Naive B cell (primary cell): ENCODE measurements at places on chromosomes 5 and 9.
A peak's percentile ranks its signal among the peaks of the same experiment; 100 is the strongest.

- no peaks in the 10 kb centered on the region for H3K4me1 ChIP-seq
- H3K27me3 ChIP-seq = no peaks in the 10 kb centered on the region
- no peak overlapping the region for H3K27ac ChIP-seq
- H3K4me3 ChIP-seq = no peak overlapping the region
- no peak for DNase-seq
Observed at GRCh38 chr9:101650142-101650541, 55.4 kb upstream of the PPP3R2 start.

DNA sequence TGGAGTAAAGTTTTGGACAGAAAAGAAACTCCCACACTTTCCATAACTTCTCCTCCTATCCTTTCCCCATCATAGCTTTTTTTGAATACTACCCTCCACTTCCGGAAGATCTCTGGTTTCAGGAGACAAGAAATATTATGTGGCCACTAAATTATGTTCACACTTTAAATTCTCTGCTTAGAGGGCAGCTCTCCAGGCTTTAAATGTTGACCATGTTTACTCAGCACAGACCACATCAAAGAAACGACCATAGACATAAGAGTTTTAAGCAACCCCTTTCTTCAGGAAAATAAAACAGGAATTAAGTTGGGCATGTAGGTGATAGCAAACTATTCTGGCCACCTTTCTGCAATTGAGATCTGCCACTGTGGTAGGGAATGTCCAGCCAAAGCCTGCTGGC lies 97.8 kb downstream of the PIK3R1 start:
- peaks cover 14% of the 10 kb centered on the region for H3K4me1 ChIP-seq
- H3K36me3 ChIP-seq = no peaks in the 10 kb centered on the region
- no peak overlapping the region for H3K27ac ChIP-seq
- no peak for DNase-seq

GRCh38 chr5:121430538-121430937 lies 421.1 kb upstream of the FTMT start:
- no peak overlapping the region for H3K4me3 ChIP-seq
- H3K4me1 ChIP-seq = no peaks in the 10 kb centered on the region

- no peak for DNase-seq
- H3K4me1 ChIP-seq = no peaks in the 10 kb centered on the region
- no peaks in the 10 kb centered on the region for H3K27me3 ChIP-seq
- no peaks in the 10 kb centered on the region for H3K36me3 ChIP-seq
- no peak overlapping the region for H3K4me3 ChIP-seq
- no peak overlapping the region for H3K27ac ChIP-seq
Observed at GRCh38 chr5:136814619-136815378, 449.5 kb upstream of the TRPC7 start.

DNA sequence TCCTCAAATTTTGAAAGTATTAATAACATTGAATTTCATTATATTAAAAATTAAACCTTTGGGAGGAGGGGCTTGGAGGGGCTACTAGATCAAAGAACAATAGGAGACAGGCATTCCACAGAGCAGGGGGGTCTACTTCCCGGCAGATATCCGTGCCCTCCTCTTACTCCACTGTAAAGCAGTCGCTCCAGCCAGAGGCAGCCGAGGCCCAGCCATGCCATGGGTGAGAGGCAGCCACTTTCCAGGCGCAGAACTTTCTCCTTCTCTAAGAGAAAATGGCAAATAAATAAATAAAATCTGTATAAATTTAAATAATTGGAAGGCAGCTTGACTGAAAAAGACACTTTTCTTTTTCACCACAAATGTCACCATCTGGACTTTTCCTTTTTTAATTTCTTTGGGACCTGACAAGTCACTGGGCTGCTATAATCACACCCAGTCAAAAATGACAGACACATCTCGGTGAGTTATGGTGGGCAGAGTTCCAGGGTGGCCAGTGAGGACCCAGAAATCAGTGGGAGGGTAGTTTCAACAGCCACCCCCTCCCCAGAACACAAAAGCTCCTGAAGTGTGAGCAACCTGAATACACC lies 302.2 kb upstream of the SMARCA2 start:
- H3K4me3 ChIP-seq = no peak overlapping the region
- no peaks in the 10 kb centered on the region for H3K4me1 ChIP-seq
- H3K27ac ChIP-seq = no peak overlapping the region
- DNase-seq = no peak
- peaks cover 13% of the 10 kb centered on the region for H3K27me3 ChIP-seq

DNA sequence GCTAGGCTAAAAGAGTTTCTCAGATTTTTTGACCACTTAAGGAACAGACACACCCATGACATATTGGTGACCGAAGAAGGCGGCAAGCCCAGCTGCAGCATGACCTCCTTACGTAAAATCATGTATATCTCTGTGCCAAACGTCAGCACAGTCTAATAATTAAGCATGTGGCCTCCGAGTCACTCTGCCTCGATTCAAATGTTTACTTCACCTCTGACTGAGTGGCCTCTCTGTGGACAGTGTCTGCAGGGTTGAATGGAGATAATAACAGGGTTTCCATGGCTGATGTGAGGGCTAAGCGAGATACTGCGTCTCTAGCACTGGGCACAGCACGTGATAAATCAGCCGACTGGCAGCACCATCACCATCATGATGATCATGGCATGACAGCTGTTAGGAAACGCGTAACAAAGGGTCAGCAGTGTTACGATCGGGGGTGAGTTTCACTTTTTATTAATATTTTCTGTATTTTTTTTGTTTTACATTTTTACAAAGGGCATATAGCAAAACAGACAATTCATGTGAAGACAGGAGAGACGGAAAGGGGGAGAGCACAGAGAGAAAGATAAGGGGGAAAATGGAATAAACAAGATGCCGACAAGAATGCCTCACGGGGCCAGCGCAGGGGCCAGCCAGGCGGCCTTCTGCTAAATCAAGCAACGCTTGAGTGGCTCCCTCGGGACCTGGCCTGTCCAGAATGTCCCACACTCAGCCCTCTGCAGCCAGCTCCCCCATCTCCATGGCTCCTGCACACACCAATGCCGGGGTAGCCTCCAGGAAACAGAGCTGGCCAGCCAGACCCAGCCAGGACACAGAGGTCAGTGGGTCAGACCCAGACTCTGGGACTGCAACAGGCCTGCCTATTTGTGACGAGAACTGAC lies 60.3 kb downstream of the ADAMTS2 start:
- H3K36me3 ChIP-seq = no peaks in the 10 kb centered on the region
- no peak overlapping the region for H3K27ac ChIP-seq
- no peaks in the 10 kb centered on the region for H3K27me3 ChIP-seq
- H3K4me3 ChIP-seq = no peak overlapping the region
- H3K4me1 ChIP-seq = no peaks in the 10 kb centered on the region
- DNase-seq = no peak

DNA sequence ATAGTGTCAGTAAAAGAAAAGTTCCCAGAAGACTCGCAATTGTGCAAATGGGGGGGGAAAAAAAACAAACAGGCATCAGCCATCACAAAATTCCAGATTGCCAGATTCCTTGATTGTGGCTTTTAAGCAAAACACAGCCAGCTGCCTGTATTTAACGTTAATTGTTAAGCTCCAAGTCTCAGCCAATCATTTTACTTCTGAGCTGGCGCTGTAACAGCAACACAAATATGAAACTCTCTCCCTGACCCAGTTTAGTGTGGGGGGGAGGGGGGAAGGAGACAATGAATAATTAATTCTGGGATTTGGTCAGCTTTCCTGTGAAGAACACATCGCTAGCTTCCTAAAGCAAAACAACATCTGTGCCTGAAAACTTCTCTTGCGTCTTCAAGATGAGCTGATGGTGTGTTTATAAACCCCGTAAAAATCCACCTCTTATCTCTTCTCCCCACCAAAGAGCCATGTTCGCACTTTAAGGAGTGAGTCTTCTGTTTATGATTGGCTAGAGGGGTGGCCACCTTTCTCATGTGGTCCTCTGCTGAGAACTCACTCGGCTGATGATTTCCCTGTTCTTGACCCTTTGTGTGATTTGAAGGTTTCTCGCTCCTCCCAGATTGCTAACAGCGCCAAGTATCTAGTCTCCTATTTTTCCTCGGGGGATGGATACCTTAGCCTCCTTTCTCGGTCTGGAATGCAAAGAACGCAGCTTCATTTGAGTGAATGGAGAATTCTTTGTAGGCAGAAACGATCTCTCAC lies 160.2 kb upstream of the DAPK1 start:
- peaks cover 5% of the 10 kb centered on the region for H3K36me3 ChIP-seq
- no peak for DNase-seq
- H3K4me3 ChIP-seq = peak overlapping the region; percentile 42
- peaks cover 32% of the 10 kb centered on the region for H3K27me3 ChIP-seq
- H3K4me1 ChIP-seq = peaks cover 7% of the 10 kb centered on the region

- H3K4me3 ChIP-seq = no peak overlapping the region
- peaks cover 21% of the 10 kb centered on the region for H3K36me3 ChIP-seq
- no peak for DNase-seq
- H3K4me1 ChIP-seq = peaks cover 12% of the 10 kb centered on the region
Observed at GRCh38 chr9:132892400-132892799, 13.7 kb downstream of the SPACA9 start.

DNA sequence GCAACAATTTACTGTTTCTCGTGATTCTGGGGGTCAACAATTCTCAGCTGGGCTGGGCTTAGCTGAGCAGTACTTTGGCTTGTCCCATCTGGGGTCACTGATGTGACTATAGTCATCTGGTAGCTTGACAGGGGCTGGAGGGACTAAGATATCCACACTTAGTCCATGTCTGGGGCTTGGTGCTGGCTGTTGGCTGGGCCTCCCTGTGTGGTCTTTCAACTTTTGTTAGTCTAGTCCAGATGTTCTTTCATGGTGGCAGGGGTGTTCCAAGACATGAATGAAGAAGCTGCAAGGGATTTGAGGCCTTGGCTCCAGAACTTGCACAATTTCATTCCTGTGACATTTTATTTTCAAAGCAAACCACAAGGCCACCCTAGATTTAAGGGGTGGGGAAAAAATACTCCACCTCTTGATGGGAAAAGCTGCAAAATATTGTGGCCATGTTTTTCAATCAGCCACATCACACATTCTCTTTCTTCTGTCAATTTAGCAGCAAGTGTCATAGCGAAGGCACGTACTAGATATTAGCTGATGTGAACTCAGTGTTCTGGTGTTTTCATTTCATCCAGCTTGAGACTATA lies 59.2 kb downstream of the TSSK1B start:
- H3K4me3 ChIP-seq = no peak overlapping the region
- peaks cover 10% of the 10 kb centered on the region for H3K4me1 ChIP-seq
- peaks cover 30% of the 10 kb centered on the region for H3K27me3 ChIP-seq
- H3K27ac ChIP-seq = no peak overlapping the region
- no peaks in the 10 kb centered on the region for H3K36me3 ChIP-seq
- DNase-seq = no peak

DNA sequence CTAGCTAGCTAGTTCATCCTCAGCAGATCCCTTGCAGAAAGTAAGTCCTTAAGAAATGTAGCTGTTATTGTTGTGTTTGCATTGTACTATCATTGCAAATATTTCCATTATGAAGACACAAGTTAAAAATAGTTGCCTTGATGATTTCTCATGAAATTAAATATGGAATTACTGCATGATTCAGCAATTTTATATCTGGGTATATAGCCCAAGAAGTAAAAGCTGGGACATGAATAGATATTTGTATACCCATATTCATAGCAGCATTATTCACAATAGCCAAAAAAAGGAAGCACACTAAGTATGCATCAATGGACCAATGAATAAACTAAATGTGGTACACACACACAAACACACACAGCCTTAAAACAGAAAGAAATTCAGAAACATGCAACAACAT lies 6.8 kb downstream of the IFNB1 start:
- no peaks in the 10 kb centered on the region for H3K36me3 ChIP-seq
- H3K4me3 ChIP-seq = no peak overlapping the region
- DNase-seq = no peak
- peaks cover 4% of the 10 kb centered on the region for H3K27me3 ChIP-seq
- H3K4me1 ChIP-seq = no peaks in the 10 kb centered on the region

GRCh38 chr9:136621019-136621733 lies 41.5 kb upstream of the EGFL7 start:
- peaks cover 39% of the 10 kb centered on the region for H3K4me1 ChIP-seq
- H3K27me3 ChIP-seq = peaks cover 5% of the 10 kb centered on the region
- no peak for DNase-seq
- no peak overlapping the region for H3K4me3 ChIP-seq

DNA sequence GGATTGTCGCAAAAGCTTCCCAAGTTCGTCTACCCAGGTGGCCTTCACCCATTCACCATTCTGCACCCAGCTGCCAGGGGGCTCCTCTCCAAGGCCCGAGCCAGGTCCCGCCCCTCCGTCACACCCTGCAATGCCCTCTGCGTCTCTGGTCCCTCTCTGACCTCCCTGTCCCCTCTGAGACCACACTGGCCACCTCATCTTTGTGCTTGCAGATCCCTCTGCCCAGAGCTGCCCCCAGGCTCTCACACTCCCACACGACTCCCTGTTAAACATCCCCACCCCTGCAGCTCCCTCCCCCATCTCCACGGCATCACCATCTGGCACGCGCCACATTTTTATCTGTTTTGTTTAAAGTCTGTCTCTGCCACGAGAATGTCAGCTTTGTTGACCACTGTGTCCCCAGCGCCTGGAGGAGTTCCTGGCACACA lies 243.6 kb downstream of the PBX3 start:
- no peaks in the 10 kb centered on the region for H3K4me1 ChIP-seq
- H3K27ac ChIP-seq = no peak overlapping the region
- H3K36me3 ChIP-seq = no peaks in the 10 kb centered on the region
- no peak overlapping the region for H3K4me3 ChIP-seq
- DNase-seq = no peak
- peaks cover 8% of the 10 kb centered on the region for H3K27me3 ChIP-seq

GRCh38 chr5:163978897-163979296 lies 473.5 kb downstream of the MAT2B start:
- no peaks in the 10 kb centered on the region for H3K36me3 ChIP-seq
- H3K27me3 ChIP-seq = no peaks in the 10 kb centered on the region
- DNase-seq = no peak
- no peak overlapping the region for H3K4me3 ChIP-seq

- H3K4me1 ChIP-seq = no peaks in the 10 kb centered on the region
- H3K36me3 ChIP-seq = no peaks in the 10 kb centered on the region
- peaks cover 15% of the 10 kb centered on the region for H3K27me3 ChIP-seq
- DNase-seq = no peak
- H3K27ac ChIP-seq = no peak overlapping the region
Observed at GRCh38 chr9:21674894-21675293, 127.5 kb upstream of the MTAP start.

- peak overlapping the region; percentile 91 for H3K27ac ChIP-seq
- H3K36me3 ChIP-seq = no peaks in the 10 kb centered on the region
- no peaks in the 10 kb centered on the region for H3K27me3 ChIP-seq
- peaks cover 38% of the 10 kb centered on the region for H3K4me1 ChIP-seq
Observed at GRCh38 chr9:127803507-127804352, 1.0 kb downstream of the FPGS start.

DNA sequence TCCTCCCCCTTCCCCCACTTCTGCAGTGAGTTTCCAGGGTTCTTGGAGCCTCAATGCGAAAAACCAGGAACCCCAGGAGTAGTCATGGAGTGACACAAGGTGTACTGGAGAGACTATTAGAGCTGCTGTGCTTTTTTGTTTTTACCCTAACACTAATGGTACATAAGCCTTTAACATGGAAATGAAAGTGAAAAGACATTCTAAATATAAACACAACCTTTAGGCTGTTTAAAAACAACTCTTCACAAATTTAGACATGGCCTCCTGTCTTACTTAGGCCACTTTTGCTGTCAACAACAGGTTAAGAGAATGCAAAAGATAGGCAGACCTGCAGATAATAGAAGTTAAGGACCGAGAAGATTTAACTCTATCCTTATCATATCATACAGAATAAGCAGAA lies 232.2 kb downstream of the DENND1A start:
- no peaks in the 10 kb centered on the region for H3K27me3 ChIP-seq
- DNase-seq = no peak
- peak overlapping the region; percentile 80 for H3K4me3 ChIP-seq
- peaks cover 18% of the 10 kb centered on the region for H3K36me3 ChIP-seq
- peaks cover 32% of the 10 kb centered on the region for H3K4me1 ChIP-seq

GRCh38 chr5:108523360-108523759 lies 141.5 kb upstream of the FBXL17 start:
- peaks cover 7% of the 10 kb centered on the region for H3K4me1 ChIP-seq
- H3K27me3 ChIP-seq = peaks cover 3% of the 10 kb centered on the region
- peaks cover 5% of the 10 kb centered on the region for H3K36me3 ChIP-seq
